ENCODE measurements at places on chromosomes 2 and 18. TPM values are rescaled to one million over a fixed set of nuclear protein-coding genes. Genes with fewer than 3 reads are reported as not detected.

COBLL1 gene
- not detected for total RNA-seq

STPG4 gene
- total RNA-seq = 0.64 TPM

RPRM gene
- not detected for total RNA-seq

ACVR1 gene
- total RNA-seq = 29.6 TPM

VWA3B gene
- not detected for total RNA-seq

SERPINB10 gene
- not detected for total RNA-seq

RTKN gene
- 0.62 TPM for total RNA-seq

CCDC74A gene
- 3.0 TPM for total RNA-seq

CYP27C1 gene
- total RNA-seq = not detected

KIAA2012 gene
- not detected for total RNA-seq

DOCK10 gene
- total RNA-seq = 269 TPM

COL3A1 gene
- total RNA-seq = not detected

MYO1B gene
- 0.98 TPM for total RNA-seq

FAM161A gene
- total RNA-seq = 4.0 TPM

MERTK gene
- 0.21 TPM for total RNA-seq

GALNT13 gene
- total RNA-seq = 0.15 TPM

MEIS1 gene
- not detected for total RNA-seq

MAP2 gene
- 0.12 TPM for total RNA-seq

CREG2 gene
- total RNA-seq = 0.52 TPM

KCNK3 gene
- total RNA-seq = not detected

IL36A gene
- not detected for total RNA-seq

SNORC gene
- total RNA-seq = 0.97 TPM

IMMT gene
- 130 TPM for total RNA-seq

TDRD15 gene
- total RNA-seq = not detected

MAP3K19 gene
- not detected for total RNA-seq

DNAJC5G gene
- not detected for total RNA-seq

UGT1A4 gene
- not detected for total RNA-seq

All from activated CD4-positive, alpha-beta T cell treated with anti-CD3 and anti-CD28 coated beads, Interleukin-2, amount 10 ng/mL, durations not matched to agents 7 days and 5 days (primary cell).